Dermis microvascular lymphatic vessel endothelial cell (primary cell): ENCODE measurements at places on chromosomes 12 and 14. TPM values are rescaled to one million over a fixed set of nuclear protein-coding genes. Genes with fewer than 3 reads are reported as not detected.

DNA sequence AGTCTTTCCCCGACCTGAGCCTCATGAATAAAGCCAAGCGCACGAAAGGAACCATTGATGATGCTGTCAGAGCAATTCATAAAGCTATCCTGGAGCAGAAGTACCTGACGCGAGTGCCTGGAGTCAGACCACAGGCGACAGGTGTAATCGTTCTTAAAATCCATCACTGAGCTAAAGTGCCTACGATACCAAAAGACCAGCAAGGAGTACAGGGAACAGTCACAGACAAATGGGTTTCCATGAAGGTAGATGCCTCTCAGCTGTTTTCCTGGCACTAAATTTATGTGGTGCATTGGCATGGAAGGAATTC is 1.4 kb upstream of the PCED1B start:
- DNase-seq = no peak

- DNase-seq = no peak
Observed at GRCh38 chr14:21072781-21073339, 2.8 kb downstream of the ARHGEF40 start.

TSPAN9 gene
- 68.3 and 96.8 TPM in 2 replicates for total RNA-seq

HDAC7 gene
- total RNA-seq = 28.8 and 43.6 TPM in 2 replicates

EIF2S3B gene
- total RNA-seq = 0.89 and 1.0 TPM in 2 replicates

ACTR10 gene
- 24.9 and 27.7 TPM in 2 replicates for total RNA-seq

OLR1 gene
- not detected in 2 replicates for total RNA-seq
